ENCODE measurements at places on chromosomes 12 and 14.

DNA sequence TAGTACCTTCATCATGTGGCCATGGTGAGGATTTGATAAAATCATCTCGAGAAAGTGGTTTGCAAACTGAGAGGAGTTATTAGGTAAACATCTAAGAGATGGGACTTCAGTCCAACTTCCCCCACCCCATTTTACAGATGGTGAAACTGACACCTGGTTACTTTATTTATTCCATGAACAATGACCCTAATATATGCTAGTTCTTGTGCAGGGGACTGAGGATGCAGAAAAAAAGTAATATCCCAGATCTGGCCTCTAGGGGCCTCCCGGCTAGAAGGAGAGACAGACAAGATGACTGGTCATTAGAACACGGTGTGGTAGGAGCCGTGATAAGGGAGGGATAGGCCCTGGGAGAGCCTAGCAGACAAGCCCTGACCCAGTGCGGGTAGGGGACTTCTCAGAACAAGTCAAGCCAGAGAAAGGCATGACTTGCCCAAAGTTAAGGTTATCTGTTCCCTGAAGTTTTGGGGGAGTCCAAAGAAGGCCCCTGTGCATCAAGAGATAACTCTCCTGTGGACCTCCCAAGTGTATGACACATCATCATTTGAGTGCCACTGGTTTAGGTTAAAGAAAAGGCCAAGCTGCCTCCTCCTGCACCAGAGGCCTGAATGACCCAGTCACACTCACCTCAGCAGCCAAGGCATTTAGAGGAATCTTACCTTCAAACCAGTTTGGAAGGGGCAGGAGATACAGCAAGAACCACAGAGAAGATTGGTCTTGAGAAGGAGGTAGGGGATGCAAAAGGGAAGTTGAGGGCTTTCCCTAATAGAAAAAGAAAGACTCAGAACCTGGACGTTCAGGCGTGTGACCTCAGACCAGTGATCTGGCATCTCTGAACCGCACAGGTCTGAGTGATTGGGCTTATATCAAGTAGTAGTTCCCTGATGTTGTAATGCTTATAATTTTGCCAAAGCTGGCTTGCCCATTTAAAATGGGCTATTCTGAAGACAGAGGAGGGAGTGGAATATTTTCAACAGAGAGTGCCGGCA, 1.6 kb downstream of the CMKLR1 start:
- no peak for DNase-seq

DNA sequence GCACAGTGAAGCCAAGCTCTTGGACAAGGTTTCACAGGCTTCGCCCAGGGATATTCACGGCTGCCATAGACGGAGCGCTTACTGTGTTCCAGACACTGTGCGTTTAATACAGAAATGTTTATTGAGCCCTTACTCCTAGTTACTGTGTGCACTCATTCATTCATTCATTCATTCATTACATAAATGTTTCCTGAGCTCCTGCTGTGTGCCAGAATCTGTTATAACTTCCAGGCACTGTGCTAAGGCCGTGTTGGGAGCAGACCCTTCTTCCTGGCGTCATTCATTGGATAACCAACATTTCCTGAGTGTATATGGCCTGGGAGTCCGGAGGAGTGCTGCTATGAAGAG, 760 bp upstream of the MED13L start:
- DNase-seq, result no peak

GRCh38 chr14:101755591-101756324, 5.8 kb upstream of the PPP2R5C start:
- DNase-seq, result no peak

- peak; percentile 14 for DNase-seq
Observed at GRCh38 chr14:22872033-22872832, 693 bp downstream of the LRP10 start.
